Sigmoid colon (tissue), 7 donors: ENCODE measurements at places on chromosomes 1 and 21.
A peak's percentile ranks its signal among the peaks of the same experiment; 100 is the strongest.

GRCh38 chr1:152870831-152871730 lies 7.0 kb upstream of the SMCP start:
- no peak for DNase-seq

DNA sequence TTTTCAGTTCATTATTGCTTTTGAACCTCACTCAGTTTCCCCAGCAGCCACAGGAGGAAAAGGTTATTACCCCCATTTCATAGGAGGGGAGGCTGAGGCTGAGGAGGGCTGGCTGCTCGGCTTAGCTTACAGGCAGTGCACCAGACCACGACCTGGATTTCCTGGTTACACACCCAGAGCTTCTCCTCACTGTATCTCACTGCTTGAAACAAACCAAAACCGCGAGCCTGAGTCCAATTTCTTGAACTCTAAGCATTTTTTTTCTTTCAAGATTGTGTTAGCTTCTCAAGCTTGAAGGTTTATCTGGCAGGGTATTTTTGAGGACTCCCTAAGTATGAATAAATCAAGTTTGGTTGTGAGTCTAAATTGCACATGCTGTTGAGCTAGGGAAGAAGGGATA lies 188.9 kb upstream of the EDN2 start:
- DNase-seq: no peak

DNA sequence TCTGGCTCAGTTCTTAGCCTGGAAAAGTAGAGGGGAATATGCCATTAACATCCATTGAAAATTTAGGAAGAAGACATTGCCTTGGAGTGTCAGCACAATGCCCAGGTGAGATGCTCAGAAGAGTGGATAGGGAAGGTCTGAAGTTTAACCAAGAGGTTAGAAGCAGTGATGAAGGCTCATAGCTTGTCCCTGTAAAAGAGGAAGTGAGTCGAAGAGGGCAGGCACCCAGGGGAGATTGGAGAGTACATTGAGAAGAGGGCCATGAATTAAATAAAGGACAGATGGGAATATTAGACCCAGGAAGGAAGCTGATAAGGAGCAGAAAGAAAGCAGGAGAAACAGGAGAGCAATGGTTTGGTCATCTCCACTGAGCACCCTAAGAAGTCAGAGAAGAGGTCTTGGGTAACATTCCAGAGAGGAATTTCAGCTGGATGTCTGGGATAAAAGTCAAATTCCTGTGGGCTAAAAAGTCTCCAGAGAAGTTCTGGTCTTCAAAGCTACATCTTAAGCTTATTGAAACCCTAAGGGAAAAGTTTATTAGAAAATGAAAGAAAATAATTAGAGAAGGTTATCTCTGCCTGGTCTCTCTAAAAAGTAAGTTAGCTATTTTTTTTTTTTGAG lies 17.3 kb downstream of the C8B start:
- no peak for DNase-seq

GRCh38 chr21:42652527-42653230 lies 742 bp upstream of the PDE9A start:
- peak; percentile 92 for DNase-seq

DNA sequence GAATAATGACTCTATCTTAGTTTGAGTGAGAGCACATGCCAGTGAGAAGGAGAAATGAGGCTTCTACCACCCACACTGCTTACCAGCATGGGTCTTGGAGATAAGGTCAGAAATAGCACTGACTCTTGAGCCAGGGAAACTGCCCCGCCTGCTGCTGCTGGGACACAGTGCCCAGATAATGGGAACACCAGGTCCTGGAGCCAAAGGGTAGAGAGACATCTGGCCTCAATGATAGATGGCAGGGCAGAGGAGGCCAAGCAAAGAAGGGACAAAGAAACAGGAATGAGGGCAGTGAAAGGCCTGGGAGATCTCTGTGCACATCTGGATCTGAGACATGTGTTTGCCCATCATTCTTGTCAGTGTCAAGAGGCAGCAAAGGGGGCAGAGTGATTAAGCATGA lies 97.4 kb downstream of the MIS18A start:
- DNase-seq: no peak

DNA sequence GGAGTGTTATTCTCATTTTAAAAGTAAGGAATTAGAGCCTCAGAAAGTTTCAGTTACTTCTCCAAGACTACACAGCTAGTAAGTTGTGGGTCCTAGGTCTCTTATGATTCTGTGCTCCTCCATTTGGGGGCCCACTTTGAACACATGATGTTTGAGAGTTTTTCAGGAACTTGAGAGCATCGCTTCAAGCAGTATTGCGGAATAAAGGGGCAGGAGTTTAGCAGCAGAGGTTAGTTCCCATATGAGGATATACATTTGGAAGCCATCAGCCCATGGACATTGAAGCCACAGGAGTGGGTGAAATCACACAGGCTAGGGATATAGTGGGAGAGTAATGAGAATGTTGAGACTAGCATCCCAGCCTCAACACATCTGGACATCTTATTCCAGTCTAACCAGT lies 143.2 kb downstream of the RASAL2 start:
- no peak for DNase-seq

DNA sequence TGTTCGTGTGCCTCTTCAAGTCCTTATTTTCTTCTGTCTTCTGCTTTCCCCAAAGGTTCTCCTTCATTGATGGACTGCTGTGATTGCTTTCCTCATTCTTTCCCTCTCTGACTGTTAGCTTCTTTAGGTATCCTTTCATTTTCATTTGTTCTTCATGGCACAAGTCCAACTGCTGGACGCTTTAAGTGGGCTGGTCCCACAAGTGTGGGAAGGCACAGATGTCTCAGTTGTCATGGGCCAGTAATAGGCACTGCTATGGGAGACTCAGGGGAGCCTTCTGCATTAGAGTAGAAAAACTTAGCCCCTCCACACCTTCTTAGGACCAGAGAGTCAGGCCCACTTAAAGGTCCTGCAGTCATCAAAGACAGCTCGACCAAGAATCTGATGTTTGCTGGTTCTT lies 122.3 kb upstream of the C1orf105 start:
- DNase-seq: no peak

DNA sequence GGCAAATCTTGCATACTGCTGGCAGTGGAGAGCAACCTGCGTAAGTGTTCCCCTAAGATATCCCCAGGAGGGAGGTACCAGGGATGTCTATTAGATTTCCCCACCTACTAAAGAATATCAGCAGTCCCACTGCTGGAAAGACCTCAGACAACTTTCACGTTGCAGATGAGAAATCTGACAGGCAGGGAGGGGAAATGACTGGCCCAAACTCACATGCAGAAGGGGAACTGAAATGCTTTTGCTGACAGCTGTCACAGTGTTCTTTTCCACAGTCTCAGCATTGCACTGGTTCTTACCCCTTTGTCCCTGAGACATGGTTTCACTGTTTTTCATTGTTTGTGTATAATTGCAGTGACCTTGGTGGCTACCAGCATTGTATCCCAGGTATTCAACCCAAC lies 84.8 kb upstream of the ATP1A1 start:
- no peak for DNase-seq

GRCh38 chr1:10630661-10631120 lies 155.9 kb downstream of the PEX14 start:
- DNase-seq: peak; percentile 63
